ENCODE measurements at places on chromosomes 11 and 22.

DNA sequence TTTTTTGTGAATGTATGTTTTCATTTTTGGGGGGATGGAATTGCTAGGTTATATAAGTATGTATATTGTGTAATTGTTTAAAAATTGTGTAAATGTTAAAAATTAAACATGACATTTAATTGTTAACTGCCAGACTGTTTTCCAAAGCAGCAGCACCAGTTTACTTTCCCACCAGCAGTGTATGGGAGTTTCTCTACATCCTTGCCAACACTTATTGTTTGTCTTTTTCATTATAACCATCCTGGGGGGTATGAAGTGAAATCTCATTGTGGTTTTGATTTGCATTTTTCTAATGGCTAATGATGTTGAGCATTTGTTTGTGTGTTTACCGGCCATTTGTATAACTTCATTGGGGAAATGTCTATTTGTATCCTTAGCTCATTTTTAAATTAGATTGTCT lies 31.7 kb upstream of the RRAS2 start:
- DNase-seq = no peak

DNA sequence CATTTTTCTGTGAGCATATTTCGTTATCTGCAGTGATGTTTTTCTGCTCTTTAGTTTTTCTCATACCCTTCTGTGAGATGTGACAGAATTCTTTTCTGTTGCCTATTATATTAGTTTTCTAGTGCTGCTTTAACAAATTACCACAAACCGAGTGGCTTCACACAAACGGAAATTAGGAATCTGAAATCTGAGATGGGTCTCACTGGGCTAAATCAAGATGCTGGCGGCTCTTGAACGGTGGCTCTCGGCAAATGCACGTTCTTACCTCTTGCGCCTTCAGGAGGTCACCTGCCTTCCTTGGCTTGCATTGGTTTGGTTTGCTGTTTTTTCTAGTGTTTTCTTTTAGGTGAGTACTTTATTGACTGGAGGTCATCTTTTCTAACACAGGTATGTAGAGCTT lies 13.0 kb downstream of the ZBED4 start:
- no peak for DNase-seq

- DNase-seq = no peak
Observed at GRCh38 chr11:36385121-36385970, 89.3 kb downstream of the PRR5L start.

DNA sequence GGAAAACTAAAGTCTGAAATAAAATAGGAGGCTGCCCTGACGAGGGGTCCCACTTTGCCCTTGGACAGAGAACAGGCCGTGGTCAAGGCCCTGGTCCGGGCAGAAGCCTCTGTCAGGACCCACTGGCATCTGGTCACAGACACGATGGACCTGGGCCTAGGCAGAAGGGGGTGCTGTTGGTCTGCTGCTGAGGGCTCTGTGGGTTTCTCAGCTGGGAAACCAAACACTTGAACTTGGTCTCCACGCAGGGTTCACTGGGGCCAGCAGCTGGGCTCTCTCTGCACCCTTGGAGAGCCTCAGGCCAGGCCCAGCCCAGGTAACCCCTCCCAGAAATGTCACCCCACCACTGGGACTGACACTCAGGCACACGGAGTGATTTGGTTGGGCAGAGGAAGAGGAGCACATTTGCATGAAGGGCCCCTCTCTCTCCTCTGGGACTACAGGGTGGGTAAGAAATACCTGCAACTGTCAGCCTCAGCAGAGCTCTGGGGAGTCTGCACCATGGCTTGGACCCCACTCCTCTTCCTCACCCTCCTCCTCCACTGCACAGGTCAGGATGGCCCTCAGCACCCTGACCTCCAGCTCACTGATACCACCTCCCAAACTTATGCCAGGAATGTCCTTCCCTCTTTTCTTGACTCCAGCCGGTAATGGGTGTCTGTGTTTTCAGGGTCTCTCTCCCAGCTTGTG lies 48.1 kb upstream of the TOP3B start:
- DNase-seq = no peak

- DNase-seq = no peak
Observed at GRCh38 chr11:64716473-64717267, 6.3 kb downstream of the NRXN2 start.

GRCh38 chr11:70521475-70522308 lies 123.4 kb downstream of the CTTN start:
- DNase-seq = no peak

- DNase-seq = no peak
Observed at GRCh38 chr11:104090767-104091166, 54.3 kb downstream of the DDI1 start.

GRCh38 chr11:68066742-68067141 lies 27.9 kb downstream of the TCIRG1 start:
- no peak for DNase-seq

- no peak for DNase-seq
Observed at GRCh38 chr11:19789835-19790710, 77.4 kb downstream of the NAV2 start.

DNA sequence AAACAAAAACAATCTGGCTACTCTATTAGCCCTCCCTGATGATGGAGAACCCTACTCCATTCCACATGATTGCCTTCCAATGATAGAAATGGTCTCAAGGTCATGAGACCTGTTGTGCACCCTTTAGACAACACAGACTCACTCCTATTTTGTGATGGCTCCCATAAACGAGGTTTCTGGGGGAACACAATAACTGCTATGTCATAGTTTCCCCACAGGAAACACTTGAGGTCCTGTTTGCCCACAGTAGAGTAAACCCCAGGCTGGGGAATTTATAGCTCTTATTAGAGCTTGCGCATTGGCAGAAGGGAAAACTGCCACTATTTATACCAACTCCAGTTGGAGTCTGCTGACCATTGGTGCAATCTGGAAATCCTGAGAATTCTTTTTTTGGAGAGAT lies 28.7 kb downstream of the MIF start:
- no peak for DNase-seq

- no peak for DNase-seq
Observed at GRCh38 chr22:24054356-24054755, 43.3 kb downstream of the CABIN1 start.

- DNase-seq = no peak
Observed at GRCh38 chr22:23478175-23478574, 101.9 kb downstream of the IGLL1 start.

GRCh38 chr11:120178561-120179056 lies 32.2 kb upstream of the OAF start:
- no peak for DNase-seq

DNA sequence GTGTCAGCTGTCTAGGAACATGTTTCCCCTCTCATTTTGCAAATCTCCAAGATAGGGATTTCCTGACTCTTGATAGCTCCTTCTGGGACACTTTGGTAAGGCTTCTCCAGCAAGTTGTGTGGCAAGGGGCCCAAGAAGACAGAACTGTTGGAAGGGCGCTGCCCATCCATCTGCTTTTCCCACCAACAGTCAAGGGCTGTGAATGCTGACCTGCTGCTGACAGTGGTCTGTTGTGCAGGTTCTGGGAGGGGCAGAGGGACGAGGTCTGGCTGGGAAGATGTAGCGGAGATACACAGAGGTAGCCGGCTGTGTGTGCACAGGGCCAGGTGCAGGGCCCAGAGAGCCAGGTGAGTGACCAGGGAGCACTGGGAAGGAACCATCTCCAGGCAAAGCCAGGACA lies 12.2 kb downstream of the BCR start:
- no peak for DNase-seq

GRCh38 chr11:88250566-88251242 lies 75.5 kb upstream of the RAB38 start:
- DNase-seq = no peak

GRCh38 chr11:58658623-58659022 lies 36.2 kb downstream of the CNTF start:
- no peak for DNase-seq

- no peak for DNase-seq
Observed at GRCh38 chr11:69879729-69880005, 60.5 kb upstream of the FGF3 start.

GRCh38 chr22:22691055-22691454 lies 46.6 kb downstream of the GGTLC2 start:
- DNase-seq = no peak

- DNase-seq = no peak
Observed at GRCh38 chr11:35360055-35360530, 59.3 kb downstream of the SLC1A2 start.

- DNase-seq = no peak
Observed at GRCh38 chr11:93059117-93059957, 89.9 kb downstream of the MTNR1B start.

DNA sequence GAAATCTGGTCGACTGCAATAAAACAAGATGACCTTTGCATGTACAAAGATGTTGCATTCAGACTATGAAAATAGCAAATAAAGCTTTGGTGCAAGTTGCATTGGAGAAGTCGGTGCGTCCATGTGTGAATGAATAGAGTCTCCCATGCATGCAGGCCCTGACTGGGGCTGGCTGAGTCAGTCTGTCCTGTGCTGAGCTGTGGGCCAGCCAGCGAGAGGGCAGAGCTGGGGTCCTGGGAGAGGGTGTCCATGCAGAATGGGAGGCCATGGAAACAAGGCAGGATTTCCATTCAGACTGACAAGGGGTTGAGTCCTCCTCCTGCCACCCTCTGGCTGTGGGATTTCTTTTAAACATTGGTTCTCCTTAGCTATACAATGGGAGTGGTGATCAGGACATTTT lies 2.3 kb upstream of the CRYBB3 start:
- no peak for DNase-seq

GRCh38 chr11:39374963-39375698 lies 2084.3 kb downstream of the LRRC4C start:
- DNase-seq = no peak

DNA sequence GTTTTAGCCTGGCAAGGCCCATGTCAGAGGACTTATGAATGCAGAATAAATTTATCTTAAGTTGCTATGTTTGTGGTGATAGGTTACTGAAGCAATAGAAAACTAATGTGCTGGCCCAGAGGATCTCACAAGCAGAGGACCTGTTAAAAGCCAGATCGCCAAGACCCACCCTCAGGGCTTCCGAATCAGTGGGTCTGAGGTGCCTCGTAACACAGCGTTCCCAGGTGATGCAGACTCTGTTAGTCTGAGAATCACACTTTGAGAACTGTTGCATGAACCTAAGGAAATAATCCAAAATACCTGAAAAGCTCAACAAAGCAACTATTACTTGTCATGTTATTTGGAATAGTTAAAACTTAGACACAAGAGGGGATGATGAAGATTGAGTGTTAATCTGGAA lies 6.7 kb upstream of the SCARF2 start:
- DNase-seq = no peak

DNA sequence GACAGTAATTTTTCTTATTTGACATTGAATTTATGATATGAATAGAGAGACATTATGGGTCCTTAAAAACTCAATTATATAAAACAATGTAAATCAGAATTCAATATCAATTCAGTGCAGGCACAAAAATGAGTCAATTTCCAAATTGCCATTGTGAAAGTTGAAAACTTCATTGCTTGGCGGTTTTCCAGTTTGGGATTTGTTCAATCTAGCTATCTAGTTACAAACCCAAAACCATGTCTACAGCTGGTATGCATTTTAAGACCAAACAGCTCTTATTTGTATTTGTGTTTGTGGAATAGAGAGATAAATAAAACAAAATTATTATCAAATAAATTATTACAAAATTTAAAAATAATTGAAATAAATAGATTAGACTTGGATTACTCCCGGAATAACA lies 1206.6 kb upstream of the RAG2 start:
- DNase-seq = no peak

DNA sequence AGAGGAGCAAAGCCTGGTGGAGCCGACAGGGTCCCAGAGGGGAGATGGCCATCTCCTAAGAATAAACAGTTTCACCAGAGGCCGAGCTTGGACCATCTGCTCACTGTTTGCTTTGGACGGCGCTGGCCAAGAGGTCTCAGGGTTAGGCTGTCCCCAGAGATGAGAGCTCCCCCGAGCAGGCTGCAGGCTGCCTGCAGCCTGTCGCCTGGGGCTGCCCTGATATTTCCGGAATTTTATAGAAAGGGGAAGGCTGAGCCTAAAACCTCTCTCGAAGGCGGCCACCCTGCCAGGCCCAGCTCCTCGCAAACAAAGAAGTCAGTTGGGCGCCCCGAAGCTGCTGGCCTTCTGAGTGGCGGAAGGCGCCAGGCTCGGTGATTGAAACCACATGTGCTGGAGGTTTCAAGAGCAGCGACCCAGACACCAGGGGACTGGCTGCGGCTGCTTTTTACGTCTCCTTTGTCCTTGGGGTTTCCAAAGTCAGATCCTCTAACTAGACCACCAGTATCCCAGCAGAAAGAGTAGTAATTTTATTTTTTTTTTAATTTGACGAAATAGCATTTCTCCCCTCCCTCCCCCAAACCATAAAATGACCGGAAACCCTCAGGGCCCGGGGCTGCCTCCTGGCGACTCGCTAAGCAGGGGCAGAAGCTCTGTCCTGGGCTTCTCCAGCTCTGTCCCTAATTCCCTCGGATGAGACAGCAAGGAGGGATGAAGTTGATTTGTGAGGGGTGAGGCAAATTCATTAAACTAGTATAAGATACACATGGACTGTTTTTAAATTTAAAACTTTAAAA lies 57.4 kb downstream of the CLMP start:
- DNase-seq = no peak

DNA sequence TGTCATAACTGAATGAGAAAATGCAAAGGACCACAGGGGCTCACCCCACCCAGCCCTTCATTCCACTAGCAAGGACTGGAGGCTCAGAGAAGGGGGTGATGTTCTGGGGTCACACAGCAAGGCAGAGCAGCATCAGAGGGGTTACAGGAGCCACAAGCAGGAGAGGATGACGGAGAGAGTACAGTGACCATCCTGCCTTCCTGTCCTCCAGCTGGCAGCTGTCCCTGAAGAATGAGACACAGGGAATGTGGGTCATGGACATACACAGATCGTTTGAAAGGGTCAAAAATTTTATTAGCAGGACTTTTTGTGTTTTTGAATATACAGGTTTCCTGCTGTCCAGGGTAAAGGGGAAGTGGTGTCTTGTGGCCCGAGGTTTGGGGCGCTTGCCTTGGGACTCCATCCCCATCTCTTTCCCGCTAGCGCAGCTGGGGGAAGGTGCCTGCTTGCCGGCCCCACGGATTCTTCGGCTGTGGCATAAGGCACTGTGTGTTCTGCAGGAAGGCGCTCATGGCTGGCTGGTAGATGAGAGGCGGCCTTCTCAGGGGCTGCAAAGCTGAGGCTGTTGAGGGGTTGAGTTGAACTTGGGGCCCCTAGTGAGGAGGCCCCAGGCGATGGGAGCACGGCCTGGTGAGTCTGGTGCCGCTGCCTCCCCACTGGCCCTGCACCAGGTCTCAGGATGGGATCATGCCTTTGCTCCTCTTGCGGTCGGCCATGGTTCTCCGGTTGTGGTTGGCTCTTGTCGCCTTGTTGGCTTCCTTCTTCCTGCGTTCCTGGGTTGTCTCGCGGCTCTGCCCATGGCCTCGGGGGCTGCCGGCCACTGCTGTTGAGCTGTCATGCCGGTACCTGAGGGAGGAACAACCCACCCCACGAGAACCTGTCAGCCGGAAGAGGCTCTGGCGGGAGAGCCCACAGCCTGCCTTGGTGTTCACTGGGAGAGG lies 21.4 kb downstream of the UQCR10 start:
- DNase-seq = no peak

Data from stimulated activated naive CD8-positive, alpha-beta T cell treated with anti-CD3 and anti-CD28 coated beads, Interleukin-15, amount 100 ng/mL, for 72 hours (primary cell).